Mucosa of descending colon (tissue), 3 donors: ENCODE measurements at places on chromosomes 2 and 18.

DNA sequence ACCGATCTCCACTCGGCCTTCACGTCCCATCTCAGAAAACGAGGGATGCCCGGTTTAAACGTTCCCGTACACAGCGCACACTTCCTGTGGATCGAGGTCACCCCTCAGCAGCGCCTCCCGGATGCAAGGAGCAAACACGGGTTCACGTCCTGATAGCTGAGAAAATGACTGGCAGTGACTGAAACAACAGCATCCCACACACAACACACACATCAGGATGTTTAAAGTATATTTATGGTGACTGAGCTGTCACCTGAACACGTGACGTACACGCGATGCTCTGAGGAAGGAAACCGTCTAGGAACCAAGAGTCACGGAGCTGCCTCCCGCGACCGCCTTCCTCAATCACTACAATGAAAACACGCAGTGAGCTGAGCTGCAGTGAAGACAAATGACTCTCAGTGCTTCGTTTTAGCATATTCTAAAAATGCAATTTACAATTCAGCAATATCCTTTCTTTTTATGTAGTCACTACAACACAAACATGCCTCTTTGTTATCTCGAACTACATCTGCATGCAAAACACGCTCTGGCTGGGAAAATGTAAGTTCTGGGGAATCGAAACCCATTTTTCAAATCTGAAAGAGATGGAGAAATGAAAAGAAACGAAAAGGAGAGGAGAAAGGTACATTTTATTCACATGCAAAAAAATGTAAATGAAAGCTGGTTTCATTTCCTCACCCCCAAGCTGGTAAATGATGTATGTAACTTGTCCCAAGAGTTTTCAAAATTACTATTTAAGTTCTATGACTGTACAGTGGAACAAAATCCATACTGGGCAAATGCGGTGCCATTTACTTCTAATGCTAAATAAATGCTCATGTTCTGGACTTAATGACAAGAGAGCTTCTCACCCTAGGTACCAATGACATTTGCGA lies 19.8 kb downstream of the HDAC4 start:
- DNase-seq, result peak; percentile 34

GRCh38 chr18:57003342-57003741 lies 143.5 kb upstream of the BOD1L2 start:
- no peak for DNase-seq

- DNase-seq, result peak; percentile 97
Measured at GRCh38 chr2:231056453-231057416, at the start of gene PSMD1. PSMD1 (plus strand) TSS chr2:231056867; CDS start chr2:231057026, 159 bp downstream.

DNA sequence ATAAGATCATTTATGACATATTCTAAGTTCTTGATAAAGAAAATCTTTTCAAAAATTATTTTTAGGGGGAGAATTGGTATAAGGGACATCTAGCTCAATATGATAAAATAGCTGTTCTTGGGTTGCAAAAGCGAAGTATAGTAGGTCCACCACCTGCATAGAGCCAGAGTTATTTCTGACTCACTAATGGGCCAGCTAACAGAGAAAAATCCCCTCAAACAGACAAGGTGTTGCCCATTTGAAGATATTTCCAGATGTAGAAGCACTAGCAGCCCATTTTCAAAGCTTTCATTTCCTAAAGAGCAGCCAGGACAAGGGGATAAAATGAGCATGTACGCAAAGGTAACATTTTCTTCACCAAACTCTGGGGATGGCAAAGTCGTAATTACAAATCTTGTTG lies 165.7 kb upstream of the FN1 start:
- DNase-seq, result no peak

GRCh38 chr2:45450634-45451033 lies 160.4 kb downstream of the SRBD1 start:
- DNase-seq, result no peak

DNA sequence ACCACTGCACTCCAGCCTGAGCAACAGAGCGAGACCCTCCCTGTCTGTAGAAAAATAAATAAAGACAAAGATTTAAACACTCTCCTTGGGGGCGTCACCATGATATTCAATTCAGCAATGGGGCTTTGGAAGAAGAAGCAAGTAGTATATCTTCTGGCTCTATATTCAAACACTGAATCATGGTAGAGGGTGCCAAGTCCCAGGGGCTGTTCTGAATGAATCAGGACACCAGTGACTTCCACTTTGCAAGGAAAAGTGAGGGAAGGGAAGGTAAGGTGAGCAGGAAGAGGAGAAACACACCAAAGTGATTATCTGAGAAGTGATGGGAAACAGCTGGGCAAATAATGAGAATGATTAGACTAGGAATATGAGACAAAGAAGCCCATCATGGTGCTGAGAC lies 80.5 kb downstream of the AAK1 start:
- no peak for DNase-seq

GRCh38 chr2:58553522-58553921 lies 312.4 kb upstream of the FANCL start:
- no peak for DNase-seq

GRCh38 chr18:8989855-8990254 lies 112.6 kb upstream of the NDUFV2 start:
- no peak for DNase-seq

- no peak for DNase-seq
Measured at GRCh38 chr2:133942398-133942797, 311.5 kb upstream of the MGAT5 start.

DNA sequence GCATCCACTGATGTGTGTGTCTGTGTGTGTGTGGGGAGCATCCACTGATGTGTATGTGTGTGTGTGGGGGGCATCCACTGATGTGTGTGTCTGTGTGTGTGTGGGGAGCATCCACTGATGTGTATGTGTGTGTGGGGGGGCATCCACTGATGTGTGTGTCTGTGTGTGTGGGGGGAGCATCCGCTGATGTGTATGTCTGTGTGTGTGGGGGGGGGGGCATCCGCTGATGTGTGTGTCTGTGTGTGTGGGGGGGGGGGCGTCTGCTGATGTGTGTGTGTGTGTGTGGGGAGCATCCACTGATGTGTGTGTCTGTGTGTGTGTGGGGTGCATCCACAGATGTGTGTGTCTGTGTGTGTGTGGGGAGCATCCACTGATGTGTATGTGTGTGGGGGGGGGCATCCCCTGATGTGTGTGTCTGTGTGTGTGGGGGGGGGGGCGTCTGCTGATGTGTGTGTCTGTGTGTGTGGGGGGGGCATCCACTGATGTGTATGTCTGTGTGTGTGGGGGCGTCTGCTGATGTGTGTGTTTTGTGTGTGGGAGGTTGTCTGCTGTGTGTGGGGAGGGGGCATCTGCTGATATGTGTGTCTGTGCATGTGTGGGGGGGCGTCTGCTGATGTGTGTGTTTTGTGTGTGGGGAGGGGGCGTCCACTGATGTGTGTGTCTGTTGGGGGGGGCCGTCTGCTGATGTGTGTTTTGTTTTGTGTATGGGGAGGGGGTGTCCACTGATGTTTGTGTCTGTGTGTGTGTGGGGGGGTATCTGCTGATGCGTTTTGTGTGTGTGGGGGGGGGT lies 125.9 kb downstream of the NFATC1 start:
- no peak for DNase-seq

DNA sequence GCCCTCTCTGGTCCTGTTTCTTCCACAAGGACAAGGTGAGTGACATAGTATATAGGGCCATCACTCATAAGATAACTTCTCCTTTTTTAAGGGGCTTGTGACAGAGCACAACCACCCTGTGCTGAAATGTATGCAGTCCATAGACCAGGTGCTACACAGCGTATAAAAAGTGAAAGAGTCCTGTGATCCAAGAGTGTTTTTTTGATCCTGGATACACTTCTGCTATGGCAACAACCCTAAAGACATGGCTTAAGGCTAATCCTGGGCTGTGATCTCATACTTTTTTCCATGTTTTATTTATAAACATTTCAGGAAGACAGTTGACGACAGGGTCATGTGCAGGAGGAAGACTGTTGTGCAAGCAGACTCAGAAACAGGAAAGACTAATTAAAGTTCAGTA lies 400.5 kb upstream of the TCF4 start:
- no peak for DNase-seq

GRCh38 chr2:160022162-160022561 lies 40.3 kb downstream of the PLA2R1 start:
- no peak for DNase-seq

DNA sequence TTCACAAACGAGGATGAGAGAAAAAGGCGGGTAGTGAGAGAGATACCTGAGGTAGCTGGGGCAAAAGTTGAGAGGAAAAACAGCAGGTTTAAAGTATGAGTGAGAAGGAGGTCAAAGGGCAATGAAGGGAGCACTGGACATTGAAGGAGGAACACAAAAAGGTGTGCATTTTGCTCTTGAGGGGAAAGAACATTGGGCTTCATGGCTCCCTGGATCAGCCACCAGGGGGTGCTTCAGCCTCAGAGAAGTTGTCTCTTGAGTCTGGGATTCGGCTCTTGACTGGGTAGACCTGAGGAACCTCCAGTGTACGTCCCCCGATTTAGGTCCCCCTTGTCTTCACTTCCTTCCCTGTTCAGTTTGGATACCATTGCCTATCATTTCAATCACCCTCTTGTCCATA lies 128.5 kb downstream of the RAPGEF4 start:
- no peak for DNase-seq

GRCh38 chr2:46118656-46119371 lies 178.4 kb upstream of the EPAS1 start:
- DNase-seq, result no peak

DNA sequence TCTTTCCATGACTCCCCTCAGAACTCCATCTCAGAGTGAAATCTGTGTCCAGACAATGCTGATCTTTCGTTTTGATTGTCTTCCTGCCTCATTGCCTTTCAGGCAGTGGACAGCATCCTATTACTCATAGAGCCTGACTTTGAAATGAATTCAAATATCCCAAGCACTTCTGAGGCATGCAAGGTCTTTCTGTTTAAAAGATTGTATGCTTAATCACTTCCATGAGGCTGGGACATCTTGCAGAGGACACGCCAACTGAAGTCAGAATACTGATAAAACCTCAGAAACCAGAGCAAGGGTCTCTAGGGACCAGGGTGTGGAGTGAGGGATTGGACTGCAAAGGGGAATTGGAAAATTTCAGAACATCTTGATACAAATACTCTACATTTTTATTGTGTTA lies 836.5 kb upstream of the ID2 start:
- DNase-seq, result no peak

DNA sequence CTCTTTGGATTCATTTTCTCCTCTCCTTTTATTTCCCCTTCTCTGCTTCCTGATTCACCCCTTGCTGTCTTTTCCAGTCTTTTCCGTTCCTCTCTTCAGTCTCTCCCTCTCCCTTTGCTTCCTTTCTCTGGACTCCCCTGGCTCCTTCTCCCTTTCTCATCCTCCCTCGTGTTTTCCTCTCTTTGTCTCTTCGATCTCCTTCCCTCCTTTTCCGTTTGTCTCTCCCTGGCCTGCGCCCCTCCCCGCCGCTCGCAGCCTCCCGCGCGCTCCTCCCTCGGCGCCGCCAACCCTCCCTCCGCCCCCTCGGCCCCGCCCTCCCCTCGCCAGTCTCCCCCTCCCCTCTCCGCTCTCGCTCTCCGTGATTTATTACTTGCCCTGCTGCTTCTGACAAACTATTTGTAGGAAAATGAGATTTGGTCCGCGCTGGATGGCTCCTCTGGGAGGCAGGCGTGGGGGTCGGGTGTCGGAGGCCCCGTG lies 46.0 kb upstream of the PAX8 start:
- peak; percentile 64 for DNase-seq

DNA sequence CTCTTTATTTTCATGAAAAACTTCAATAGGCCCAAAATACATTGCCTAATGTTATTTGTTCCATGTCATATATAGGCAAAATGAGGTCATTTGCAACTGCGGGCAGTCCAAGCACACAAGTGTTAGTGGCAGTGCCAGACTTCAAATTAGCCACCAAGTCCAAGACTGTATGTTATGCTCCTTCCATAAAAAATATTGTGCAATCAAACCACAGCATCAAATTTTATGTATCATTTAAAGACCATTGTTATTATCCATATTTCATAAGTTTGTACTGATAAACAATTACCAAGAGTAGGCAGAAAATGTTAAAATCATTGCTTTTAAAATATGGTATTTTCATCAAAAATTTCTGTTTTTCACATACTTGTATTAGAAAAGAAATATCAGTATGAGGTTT lies 54.1 kb downstream of the XIRP2 start:
- no peak for DNase-seq

- no peak for DNase-seq
Measured at GRCh38 chr2:238457927-238458324, 31.2 kb downstream of the ASB1 start.

- no peak for DNase-seq
Measured at GRCh38 chr2:128026448-128027277, 1.2 kb downstream of the SAP130 start.

GRCh38 chr2:235303499-235304291 lies 190.1 kb upstream of the AGAP1 start:
- DNase-seq, result no peak

GRCh38 chr2:217304582-217304981 lies 444.7 kb upstream of the TNP1 start:
- no peak for DNase-seq

DNA sequence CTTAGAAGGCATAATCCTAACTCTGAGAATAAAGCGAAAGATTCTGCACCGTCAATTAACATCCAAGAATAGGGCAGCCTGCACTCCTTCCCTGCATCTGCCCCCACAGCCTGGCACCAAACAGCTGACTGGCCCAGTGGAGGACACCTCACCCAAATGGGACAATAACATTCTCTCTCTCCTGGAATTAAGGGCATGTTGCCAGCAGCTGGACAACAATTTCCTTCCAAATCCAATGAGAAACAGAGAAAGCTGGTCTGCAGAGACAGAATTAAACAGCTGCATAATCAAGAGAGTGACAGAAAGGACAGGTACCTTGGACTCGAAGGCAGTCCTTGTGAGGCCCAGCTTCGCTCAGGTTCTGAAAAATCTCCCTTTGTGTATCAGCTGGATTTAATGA lies 15.0 kb downstream of the COX7A2L start:
- no peak for DNase-seq

DNA sequence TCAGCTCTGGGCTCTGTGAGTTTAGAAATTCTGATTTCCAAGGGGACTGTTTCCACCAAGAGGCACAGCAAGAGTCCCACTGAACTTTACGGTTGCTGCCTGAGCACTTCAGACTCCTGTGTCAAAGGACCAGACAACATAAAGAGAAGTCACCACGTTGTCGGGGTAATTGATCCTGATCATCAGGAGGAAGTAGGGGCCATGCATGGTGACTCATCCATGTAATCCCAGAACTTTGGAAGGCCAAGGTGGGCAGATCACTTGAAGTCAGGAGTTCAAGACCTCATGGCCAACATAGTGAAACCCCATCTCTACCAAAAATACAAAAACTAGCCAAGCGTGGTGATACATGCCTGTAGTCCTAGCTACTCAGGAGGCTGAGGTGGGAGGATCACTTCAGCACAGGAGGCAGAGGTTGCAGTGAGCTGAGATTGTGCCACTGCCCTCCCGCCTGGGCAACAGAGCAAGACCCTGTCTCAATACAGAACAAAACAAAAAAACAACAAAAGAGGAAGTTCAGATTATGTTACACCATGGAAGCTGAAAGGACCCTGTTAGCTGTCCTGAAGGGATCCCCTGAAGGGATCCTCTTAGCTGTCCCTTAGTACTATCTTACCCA lies 9.4 kb upstream of the ASXL2 start:
- DNase-seq, result no peak

DNA sequence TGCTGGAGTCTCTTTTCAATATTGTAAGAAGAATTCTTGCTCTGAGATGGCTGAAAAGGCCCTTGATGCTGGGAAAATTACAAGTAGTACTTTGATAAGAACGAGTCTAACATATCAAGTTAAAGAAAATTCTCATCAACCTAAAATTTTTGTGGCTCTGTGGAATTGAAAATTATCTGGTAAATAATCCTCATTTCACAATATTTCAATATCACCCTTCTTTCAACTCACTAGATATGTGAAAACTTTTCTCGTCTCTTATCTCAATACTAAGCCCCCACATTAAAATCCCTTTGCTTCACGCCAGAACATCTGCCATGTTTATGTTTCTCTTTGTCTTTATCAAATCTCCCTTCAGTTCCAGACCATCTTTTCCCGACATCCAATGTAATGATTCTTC lies 448.8 kb downstream of the ZNF516 start:
- DNase-seq, result no peak
